Fibroblast of pulmonary artery (primary cell): ENCODE measurements at places on chromosomes 13 and 19.
A peak's percentile ranks its signal among the peaks of the same experiment; 100 is the strongest.

- no peak for DNase-seq
These were observed 267.4 kb downstream of the ABCC4 start for GRCh38 chr13:95033890-95034289.

GRCh38 chr13:32938314-32938713 lies 77.9 kb upstream of the KL start:
- no peak for DNase-seq

GRCh38 chr13:112513761-112514160 lies 74.2 kb downstream of the TUBGCP3 start:
- DNase-seq: no peak

GRCh38 chr13:109870696-109871370 lies 84.5 kb upstream of the IRS2 start:
- peak; percentile 13 for DNase-seq

DNA sequence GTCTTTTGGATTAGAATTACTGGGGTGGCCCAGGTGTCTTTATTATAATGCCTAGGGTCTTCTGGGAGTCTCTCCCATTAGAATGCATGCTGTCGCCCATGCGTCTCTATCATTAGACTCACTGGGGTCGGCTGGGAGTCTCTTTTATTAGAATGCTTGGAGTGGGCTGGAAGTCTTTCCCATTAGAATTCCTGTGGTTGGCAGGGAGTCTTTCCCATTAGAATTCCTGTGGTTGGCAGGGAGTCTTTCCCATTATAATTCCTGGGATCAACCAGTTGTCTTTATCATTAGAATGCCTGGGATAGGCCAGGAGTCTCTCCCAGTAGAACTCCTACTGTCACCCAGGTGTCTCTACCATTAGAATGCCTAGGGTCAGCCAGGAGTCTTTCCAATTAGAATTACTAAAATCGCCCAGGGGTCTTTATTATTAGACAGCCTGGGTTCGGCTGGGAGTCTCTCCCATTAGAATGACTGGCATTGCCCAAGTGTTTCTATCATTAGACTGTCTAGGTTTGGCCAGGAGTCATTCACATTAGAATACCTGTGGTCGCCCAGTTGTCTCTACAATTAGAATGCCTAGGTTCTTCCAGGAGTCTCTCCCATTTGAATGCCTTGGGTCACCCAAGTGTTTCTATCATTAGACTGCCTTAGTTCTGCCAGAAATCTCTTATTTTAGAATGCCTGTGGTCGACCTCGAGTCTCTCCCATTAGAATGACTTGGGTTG lies 1558.5 kb downstream of the UQCRFS1 start:
- no peak for DNase-seq

- DNase-seq: no peak
These were observed 11.4 kb downstream of the ALOX5AP start for GRCh38 chr13:30746791-30747190.

GRCh38 chr19:3304871-3305423 lies 61.4 kb upstream of the NFIC start:
- DNase-seq: peak; percentile 76

DNA sequence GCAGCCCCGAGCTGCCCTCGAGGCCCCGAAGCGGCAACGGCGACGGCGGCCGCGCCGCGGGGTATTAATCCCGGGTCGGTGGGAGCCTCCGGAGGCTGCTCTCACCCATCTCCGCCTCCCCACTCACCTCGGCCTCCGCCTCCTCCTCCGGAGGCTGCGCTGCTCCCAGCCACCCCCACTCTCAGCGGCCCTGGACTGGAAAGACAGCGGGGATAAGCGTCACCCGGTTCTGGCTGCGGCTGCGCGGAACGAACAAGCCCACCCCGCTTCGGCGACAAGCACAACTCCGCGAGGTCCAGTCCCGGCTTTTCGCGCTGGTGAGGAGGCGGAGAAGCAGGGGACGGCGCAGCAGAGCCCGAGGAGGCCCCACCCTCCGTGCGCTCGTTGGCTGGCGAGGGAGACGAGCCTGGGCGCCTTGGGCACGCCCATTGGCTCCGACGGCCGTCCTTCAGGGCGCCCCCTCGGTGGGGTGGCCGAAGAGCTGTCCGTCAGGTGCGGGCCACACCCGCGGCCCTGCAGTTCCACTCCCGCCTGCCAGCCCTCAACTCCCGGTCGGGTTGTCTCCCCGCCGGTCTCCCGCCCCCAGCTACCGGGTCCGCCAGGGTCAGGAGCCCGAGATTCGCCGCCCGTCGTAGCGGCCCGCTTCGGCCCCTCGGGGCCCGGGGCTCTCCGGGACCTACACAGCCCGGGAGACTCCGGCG lies at the start of gene ZMYM5:
TSS of gene ZMYM5 (minus strand) at position 327 of the 701 bp plus-strand sequence. CDS start 11,469 bp downstream, outside the sequence.
- DNase-seq: peak; percentile 100

- no peak for DNase-seq
These were observed 11.6 kb upstream of the TOMM40 start for GRCh38 chr19:44879309-44880065.

DNA sequence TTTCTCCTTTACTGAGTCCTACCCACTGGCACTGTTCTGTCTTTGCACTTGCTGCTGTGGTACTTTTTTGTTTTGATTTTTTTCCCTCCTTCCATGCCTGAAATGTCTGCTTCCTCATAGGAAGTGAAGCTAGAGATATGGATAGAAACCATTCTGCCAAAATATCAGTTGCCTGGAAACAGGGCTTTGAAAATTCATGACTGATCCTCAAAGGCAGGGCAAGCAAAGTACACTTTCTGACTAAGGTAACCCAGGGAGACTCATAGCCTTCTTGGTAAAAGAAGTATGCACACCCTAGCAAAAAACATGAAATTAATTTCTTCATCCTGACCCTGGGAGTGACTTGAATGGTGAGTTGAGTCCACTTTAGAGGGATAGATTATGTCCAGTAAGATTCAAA lies 329.8 kb downstream of the MYO16 start:
- peak; percentile 45 for DNase-seq

GRCh38 chr13:82088781-82089180 lies 1747.9 kb upstream of the SPRY2 start:
- DNase-seq: peak; percentile 3

GRCh38 chr19:2834294-2834871 lies 6.9 kb upstream of the ZNF555 start:
- DNase-seq: no peak

- no peak for DNase-seq
These were observed 2.7 kb upstream of the KLK2 start for GRCh38 chr19:50870417-50871089.

- DNase-seq: peak; percentile 61
These were observed 45.7 kb upstream of the FLT1 start for GRCh38 chr13:28540612-28541011.

DNA sequence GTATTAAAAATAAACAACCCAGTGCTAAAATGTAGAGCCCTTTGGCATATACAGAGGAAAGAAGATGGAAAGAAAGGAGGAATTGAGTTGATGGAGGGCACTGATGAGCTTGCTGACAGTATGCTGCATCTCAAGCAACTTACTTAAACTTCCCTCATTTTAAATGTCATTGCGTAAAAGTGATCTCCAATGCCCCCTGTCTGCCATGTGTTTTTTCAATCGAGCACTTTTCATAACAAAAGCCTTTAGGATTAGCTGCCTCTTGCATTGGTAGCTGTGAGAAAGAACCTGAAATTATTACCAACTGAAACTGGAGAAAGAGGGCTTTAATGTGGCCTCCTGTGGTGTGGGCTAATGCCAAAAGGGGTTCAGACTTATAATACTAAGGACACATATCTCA lies 541.6 kb downstream of the SUCLA2 start:
- peak; percentile 60 for DNase-seq

GRCh38 chr13:105937451-105937850 lies 598.0 kb downstream of the EFNB2 start:
- DNase-seq: no peak
